Germinal center (tissue), 1 donor: ENCODE measurements at places on chromosomes 11 and 22.

GRCh38 chr22:35053060-35053835, 12.7 kb upstream of the ISX start:
- DNase-seq: no peak

GRCh38 chr11:95698676-95699557, 90.7 kb downstream of the FAM76B start:
- DNase-seq: no peak

GRCh38 chr22:22721681-22722354, 77.4 kb downstream of the GGTLC2 start:
- DNase-seq: no peak

DNA sequence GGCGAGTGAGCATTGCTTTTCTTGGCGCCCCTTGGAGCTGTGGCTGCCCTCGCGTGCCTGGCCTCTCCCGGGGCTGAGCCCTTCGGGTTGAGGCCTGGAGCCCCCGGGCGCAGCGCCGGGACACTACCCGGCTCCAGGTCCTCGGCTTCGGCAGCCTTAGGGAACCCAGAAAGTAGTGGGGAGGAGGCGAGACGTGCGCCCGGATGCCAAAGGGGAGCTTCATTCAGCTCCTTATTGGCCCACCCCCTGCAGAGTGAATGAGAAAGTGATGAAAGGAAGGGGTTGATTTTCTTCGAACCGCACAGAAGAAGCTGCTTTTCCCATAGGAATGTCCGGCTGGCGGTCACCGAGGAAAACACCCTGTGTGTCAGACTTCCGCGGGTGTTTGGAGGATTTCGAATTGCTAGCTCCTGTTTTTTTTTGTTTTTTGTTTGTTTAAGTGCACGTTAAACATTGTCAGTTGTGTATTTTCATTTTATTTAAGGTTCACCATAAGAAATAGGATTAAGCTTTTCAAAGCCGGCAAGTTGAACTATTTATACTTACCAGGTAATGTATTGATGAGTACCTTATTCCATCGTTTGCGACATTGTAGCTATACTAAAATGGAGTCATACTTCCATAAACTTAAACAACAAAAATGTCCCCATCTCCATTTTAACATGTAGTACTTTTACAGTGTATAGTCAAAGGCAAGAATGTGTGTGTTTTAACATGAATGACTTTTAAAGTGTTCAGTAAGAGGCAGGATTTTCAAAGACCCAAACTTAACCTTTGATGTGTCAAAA, 841 bp upstream of the EIF4G2 start:
- peak; percentile 56 for DNase-seq

DNA sequence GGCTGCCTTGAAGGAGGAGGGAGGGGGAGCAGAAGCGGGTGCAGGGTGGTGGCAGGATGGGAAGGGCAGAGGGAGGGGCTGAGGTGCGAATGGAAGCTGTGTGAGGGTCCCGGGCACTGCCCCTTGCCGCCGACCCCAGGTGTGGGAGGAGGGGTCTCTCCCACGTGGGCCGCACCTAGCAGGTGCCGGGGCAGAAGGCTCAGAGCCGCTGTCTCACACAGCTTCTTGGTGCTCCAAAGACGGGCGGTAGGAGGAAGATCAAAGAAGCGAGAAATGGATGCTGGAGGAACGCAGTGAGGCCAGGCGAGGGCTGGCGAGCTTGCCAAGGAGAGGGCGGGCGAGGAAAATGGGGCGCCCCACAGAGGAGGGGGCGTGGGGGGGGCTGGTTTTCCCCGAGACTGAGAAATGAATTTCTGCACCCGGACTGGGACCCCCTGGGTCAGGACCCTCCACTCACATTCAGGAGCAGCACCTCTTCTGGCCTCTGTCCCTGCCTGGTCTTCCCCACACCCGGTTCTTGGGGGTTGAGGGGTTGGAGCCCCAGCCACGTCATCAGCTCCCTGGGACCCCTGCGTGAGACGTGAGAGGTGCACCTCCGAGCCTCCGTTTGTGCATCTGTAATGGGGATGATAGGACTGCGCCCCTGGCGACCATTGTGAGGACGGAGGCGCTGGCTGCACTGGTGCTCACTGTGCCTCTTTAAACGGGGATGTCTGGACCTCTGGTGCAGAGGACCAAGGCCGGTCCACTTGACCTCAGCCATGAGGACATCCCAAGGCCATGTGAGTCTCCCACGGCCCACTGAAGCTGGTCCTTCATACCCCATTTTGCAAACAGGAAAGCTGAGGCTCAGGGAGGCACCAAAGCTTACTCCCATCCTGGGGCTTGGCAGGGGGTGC, 16.8 kb downstream of the LSP1 start:
- DNase-seq: no peak

DNA sequence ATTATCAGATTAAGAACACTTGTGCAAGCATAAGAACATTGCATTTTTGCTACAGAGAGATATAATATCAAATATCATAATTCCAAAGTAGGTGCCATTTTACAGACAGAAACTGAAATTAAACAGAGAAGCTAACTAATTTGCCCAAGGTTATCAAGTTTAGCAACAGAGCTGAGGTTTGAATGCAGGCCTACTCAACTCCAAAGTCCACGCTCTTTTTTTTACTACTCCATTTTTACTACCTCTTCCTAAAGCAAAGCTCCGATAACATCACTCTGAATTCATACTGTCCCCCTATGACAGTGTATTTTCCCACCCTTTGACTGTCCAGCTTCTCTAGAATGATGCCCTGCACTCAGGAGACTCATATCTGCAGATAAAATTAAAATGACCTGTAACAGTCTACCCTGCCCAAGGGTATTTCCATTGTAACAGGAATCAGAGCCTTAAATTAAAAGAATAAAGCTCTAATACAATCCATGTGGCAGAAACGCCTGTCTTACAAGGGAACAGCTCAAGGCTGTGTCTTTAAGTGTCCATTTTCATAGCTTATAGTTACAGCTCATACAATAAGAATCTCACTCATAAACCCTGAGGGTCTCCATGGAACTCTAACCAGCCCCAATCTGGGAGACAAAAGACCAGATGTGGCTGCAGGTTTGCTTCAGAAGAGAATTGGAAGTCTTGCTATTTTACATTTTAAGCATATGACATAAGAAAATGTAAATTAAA, 36.8 kb downstream of the ALG9 start:
- no peak for DNase-seq

- DNase-seq: no peak
Measured at GRCh38 chr11:68569357-68569756, 108.8 kb downstream of the PPP6R3 start.

- no peak for DNase-seq
Measured at GRCh38 chr11:44813401-44813800, 86.6 kb downstream of the TSPAN18 start.

GRCh38 chr22:23501708-23502107, 78.4 kb downstream of the IGLL1 start:
- no peak for DNase-seq

- DNase-seq: no peak
Measured at GRCh38 chr11:74612877-74613276, 20.5 kb downstream of the POLD3 start.

- DNase-seq: no peak
Measured at GRCh38 chr22:27720860-27721259, 80.7 kb downstream of the MN1 start.

GRCh38 chr11:62472063-62472884, 53.4 kb downstream of the SCGB1A1 start:
- DNase-seq: no peak

GRCh38 chr11:124200671-124201070, 17.5 kb downstream of the OR10D3 start:
- DNase-seq: no peak

- no peak for DNase-seq
Measured at GRCh38 chr11:10413268-10413667, 41.8 kb upstream of the AMPD3 start.

DNA sequence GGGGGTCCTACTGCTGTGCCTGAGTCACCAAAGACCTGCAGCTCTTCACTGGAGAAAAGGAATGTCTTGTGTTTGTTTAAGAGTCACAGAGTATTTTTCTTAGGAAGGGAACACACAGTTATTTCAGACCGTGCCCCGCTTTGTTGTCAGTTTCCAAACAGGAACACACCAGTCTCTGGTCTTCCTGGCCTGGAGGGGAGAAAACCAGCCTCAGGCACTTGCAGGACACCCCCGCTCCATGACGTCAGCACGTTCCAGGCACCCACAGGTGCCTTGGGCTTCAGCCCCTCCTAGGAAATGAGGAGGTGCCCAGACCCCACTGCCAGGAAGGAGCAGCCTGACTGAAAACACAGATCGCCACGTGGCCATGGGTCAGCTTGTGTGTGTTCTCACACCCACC, 5.4 kb downstream of the DEAF1 start:
- no peak for DNase-seq

DNA sequence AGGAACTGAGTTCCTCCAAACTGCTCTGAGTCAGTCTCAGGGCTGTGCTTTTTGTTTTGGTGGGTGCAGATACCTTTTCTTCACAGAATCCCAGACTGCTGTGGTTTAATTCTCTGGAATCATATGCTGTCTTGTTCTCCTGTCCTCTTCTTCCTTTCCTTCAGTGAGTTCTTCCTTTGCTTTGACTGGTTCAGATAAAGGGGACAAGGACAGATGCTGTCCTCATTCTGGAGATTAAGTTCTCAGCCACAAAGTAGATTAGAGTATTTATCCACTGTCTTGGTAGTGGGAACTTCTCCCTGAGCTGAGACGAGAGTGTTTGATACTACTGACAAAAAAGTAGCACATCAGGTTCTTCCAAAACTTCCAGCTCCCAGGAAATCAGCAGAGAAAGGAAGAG, 13.3 kb downstream of the ZDHHC5 start:
- no peak for DNase-seq
